Breast epithelium (tissue), 4 donors: ENCODE measurements at places on chromosomes 7 and 10. TPM values are rescaled to one million over a fixed set of nuclear protein-coding genes. Genes with fewer than 3 reads are reported as not detected.

DNA sequence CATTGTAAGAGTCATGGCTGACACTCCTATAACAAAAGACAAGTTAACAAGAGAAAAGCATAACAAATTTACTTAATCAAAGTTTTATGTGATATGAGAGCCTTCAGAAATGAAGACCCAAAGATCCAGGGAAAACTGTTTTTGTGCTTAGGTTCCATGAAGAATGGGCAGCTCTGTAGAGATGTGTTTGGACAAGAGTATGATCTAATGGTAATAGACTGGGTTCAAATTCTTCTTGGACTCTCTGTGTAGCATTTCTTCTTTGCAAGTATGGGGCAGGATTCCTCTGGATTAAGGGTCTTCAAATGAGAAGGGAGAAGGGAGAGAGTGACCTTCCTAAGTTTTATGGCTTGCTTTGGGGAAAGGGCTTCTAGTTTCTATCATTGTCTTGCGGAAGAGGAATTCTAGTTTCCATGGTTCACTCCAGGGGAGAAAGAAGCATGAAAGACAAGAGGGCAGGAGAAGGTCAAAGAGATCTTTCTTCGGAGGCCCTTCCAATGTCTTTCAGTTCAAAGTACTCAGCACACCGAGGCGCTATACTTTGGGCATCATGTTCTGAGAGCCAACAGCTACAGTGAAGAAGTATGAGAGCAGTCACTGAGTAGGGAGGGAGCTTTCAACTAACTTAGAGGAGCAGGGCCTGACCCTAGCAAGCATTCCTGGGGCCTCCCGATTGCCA, 15.4 kb downstream of the IFIT3 start:
- no peak for DNase-seq

- no peak for DNase-seq
These were observed 64.0 kb upstream of the PCBD1 start for GRCh38 chr10:70952401-70952800.

- DNase-seq, result no peak
These were observed 435.8 kb downstream of the EXOC4 start for GRCh38 chr7:133688483-133689239.

DNA sequence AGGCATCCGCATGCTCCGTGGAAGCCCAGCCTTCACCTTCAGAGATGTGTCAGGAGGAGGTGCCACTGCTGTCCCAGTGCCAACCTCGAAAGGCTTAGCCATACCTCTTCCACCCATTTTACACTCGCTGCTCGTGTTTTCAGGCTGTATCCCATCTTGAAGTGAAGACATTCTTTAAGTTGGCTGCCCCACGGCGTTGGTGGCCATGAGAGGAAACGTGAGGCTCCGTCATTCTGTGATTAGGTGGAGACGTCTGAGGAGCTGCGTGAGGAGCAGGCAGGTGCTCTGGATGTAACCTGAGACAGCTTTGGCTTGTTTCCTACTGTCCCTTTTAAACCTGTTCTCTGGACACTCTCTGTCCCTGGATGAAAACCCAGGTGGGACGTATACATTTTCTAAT, 159.9 kb upstream of the RNF32 start:
- DNase-seq, result no peak

GRCh38 chr10:61899997-61900828, 1.3 kb upstream of the ARID5B start:
- no peak for DNase-seq

- DNase-seq, result no peak
These were observed 72.5 kb downstream of the CDK6 start for GRCh38 chr7:92763636-92764423.

GRCh38 chr10:28913436-28914237, 236.3 kb downstream of the BAMBI start:
- no peak for DNase-seq

DNA sequence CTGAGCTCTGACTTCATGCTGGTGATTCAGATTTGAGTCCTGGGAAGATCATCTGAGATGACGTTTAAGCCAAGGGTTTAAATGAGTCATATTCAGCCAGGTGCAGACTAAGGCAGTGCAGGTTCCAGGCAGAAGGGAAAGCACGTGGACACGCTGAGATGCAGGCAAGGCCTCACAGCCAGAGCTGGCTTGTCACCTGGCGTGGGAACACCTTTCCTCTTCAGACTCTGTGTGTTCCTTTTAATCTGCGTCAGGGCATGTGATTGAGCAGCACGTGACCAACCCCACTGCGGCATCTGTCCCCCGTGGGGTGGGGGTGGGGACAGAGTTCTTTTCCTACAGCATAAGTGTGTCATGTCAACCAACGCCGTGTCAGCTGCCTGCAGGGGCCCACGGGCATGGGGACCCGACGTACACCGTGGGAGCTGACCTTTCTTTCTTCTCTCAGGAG, 10.7 kb upstream of the IDI2 start:
- no peak for DNase-seq

DNA sequence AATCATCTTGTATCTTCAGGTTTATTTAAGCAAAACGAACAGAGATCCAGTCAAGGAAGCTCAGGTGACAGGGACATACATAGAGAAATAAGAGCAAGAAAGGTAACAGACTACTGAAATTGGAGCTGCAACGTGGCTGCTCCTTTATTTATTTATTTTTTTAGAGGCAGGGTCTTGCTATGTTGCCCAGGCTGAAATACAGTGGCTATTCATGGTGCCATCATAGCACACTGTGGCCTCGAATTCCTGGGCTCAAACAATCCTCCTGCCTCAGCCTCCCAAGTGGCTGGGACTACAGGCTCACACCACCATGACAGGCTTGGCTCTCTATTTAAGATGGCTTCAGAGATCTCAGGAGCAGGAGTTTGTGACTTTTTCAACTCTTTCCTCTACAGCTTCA, 46.4 kb downstream of the COL1A2 start:
- DNase-seq, result no peak

DNA sequence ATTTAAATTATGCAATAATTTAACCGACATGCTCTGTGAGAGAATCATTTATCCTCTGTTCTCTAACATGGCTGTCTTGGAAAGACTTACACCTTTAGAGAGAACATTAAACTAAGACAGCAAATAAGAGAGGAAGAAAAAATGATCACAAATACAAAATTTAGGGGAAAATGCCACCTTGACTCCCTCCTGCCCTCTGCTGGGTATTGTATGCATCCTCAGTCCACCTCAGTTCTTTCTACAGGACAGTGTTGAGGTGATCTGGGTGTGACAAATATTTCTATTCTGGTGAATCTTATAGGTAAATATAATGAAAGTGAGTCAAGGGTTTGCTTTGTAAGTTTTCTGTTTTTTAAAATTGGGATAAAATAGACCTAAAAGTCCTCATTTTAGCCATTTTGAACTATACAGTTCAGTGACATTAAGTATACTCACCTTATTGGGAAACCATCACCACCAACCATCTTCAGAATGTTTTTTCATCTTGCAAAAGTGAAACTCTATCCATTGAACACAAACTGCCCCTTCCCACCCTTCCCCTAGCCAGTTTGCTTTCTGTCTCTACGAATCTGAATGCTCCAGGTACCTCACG, 61.5 kb upstream of the ELMO1 start:
- no peak for DNase-seq

DNA sequence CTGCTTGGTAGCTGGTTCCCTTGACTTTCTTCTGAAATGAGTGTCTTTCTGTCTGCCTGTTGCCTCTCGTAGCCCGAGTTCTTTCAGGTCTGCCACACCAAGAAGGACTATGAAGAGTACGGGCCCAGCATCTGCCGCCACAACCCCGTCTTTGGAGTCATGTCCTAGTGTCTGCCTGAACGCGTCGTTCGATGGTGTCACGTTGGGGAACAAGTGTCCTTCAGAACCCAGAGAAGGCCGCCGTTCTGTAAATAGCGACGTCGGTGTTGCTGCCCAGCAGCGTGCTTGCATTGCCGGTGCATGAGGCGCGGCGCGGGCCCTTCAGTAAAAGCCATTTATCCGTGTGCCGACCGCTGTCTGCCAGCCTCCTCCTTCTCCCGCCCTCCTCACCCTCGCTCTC, 94.8 kb downstream of the ACTR3B start:
- DNase-seq, result no peak

GRCh38 chr7:110888641-110889040, 202.3 kb upstream of the LRRN3 start:
- DNase-seq, result no peak

GRCh38 chr10:54869022-54869421, 68.0 kb upstream of the PCDH15 start:
- no peak for DNase-seq

DNA sequence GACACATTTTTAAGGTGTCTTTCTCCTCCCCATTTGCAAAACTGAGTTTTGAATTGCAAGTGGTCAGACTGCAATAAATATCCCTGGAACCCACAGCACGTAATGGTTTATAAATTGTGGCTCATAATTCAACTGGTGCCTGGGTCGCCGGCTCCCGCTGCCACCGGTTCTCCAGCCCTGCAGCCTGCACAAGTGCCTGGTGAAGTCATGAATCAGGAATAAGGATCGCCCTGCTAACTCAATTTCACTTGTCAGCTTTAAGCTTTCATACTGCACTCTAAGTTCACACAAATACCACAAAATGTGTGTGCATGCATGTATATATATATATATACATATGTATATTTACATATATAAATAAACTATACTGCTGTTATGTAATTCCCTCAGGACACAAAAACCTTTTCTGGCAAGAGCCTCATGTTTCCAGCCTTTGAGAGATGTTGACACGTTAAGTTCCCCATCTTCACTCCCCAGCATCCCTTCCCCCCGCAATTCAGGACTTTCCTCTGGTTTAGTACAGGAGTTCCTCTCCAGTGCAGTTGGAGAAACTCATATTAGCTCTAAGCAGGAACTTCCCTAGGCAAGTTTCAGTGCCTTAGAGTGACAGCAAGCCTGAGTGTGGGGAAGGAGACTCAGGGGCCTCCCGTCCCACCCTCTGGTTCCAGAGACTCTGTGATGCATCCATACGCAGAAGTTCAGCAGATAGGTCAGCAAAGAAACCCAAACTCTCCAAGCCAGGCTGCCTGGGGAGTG, 129.2 kb upstream of the UNC5B start:
- no peak for DNase-seq

- no peak for DNase-seq
These were observed 924.5 kb upstream of the MBL2 start for GRCh38 chr10:53697038-53697437.

The PITX3 gene
- not detected for total RNA-seq

The TWIST1 gene
- total RNA-seq, result 60.0 TPM

The MNX1 gene
- 0.33 TPM for total RNA-seq

The GIMAP1 gene
- total RNA-seq, result 3.5 TPM

The EN2 gene
- total RNA-seq, result 0.33 TPM

The TMEM196 gene
- total RNA-seq, result not detected

The CFAP46 gene
- 0.66 TPM for total RNA-seq
